ENCODE measurements at places on chromosomes 6 and 20.
A peak's percentile ranks its signal among the peaks of the same experiment; 100 is the strongest.

GRCh38 chr6:33428224-33428965 lies 8.5 kb downstream of the SYNGAP1 start:
- DNase-seq = no peak

- DNase-seq = no peak
These were observed 86.1 kb upstream of the EYA2 start for GRCh38 chr20:46808565-46808964.

DNA sequence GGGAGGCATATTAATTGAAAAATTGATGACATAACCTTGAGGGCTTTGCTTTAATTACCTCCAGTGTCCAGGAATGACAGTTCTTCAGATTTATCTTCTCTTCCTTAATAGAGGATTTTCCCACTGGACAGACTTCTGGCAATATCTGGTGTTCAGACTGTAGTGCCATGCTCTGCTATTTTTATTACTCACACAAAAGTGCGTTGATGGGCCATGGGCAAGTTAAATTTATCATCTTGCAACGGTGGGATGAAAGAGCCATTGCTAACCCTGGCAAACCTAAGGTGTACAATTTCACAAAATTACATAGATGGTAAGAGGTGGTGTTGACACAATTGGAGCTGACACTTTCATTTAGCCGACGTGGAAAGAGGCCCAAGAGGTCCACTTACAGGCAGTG lies 253.7 kb upstream of the PLCB4 start:
- DNase-seq = no peak

DNA sequence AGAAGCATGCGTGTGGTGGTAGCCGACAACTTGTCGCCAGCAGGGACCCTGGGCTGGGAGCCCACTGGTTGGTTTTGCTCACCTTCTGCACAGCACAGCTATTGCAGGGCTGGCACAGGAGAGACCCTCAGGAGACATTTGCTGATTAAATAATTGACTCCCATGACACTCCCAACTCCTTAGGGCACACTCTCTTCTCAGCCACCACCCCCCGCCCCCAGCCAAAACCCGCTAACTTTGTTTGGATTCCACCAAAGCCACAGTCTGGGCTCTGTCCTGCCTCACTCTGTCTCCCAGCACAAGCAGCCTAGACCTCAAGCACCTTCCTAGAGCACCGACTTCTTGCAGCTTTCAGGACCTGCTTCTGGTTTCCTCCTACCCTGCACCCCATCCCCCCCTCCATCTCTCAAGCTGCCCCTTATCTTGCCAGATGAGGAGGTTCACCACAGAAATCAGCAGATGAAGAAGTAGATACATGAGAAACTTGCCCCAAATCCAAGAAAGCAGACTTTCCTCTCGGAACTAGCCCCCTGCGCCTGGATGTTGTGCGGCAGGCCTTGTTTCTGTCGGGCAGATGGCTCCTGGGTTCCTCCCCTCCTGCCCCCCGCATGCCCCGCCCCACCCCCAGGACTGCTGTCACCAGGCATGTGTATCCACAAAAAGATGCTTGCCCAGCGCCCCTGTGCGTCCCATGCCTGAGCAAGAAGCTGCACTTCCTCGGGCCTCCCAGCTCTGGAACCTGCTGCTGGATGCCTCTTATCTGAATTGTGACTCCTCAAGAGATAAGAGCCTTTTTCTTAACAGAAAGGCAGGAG lies 35.0 kb upstream of the CD93 start:
- DNase-seq = no peak

DNA sequence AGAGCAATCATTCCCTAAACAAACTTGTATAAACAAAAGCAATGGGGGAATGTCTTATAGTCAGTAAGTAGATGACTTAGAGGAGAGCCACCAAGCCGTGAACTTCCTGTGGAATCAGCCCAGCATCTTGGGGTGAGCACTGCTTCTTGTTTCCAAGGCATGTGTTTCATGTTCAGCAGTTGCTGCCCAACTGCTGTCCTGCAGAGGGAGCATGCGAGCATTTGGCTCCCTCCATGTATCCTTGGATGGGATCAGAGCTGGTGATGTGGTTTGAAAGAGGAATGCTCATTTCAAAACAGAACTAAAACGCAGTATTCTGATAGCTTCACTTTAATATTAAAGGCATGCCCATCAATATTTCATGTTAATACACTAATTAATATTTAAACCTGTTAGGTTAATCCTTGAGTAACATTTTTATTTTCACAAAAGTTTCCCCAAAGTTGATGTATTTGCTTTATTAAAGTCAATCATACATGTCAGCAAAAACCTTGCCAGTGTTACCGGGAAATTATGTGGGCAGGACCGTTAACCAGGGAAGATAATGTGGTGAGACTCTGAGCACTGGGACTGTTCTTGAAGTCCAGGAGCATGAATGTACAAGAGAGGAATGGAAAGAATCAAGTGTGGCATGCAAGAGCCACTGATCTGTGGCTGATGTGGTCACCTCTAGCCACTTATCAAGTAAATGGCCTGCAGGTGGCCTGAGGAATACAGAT lies 172.1 kb upstream of the GGTLC1 start:
- DNase-seq = no peak

DNA sequence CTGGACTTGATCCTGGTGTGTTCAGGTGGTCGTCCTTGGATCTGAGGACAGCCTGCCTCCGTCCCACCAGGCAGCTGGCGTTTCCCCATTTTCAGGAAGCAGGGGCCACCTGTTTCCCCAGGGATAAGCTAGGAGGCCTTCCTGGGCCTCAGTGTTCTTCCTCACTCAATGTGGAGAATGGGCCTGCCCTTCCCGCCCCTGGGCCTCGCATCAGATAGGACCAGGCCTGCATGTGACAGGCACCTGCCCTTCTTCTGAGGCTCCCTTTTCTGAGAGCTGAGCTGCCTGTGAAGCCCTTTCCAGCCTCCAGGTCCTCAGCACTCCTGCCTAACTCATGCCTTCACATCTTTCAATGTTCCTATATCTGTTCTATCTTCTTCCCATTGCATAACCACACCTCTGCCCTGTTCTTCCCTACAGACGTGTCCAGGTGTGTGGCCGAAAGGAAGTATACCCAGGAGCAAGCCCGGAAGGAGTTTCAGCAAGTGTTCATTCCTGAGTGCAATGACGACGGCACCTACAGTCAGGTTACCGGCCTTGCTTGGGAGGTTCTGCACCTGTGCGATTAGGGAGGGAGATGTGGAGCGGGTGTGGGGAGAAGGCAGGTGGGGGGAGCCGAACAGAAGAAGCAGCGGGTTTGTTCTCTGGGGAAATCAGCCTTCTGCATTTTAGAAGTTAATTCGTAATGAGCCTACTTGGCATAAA lies 85.1 kb downstream of the SMOC2 start:
- DNase-seq = no peak

DNA sequence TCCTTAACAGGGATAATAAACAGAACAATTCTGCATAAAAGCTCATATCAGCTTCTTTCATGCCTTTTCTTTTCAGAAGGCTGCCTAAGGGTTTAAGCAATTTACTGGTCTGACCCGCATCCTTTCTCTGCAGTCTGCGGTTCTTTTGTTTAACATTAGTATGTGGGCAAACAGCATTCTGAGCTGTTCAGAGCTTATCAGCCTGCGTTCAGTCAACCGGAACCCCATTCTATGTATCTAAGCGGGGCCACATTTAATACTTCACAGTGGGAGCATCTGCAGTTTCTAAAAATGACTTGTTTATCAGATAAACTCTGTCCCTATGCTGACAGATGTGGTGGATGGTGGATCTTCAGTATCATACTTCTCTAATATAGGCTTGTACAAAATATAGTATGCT lies 758.9 kb upstream of the MMS22L start:
- DNase-seq = peak; percentile 12

- DNase-seq = no peak
These were observed 1.8 kb downstream of the HSD17B8 start for GRCh38 chr6:33206027-33206863.

- DNase-seq = no peak
These were observed 92.5 kb upstream of the NXT1 start for GRCh38 chr20:23257848-23258746.

GRCh38 chr6:149060300-149060984 lies 257.1 kb upstream of the TAB2 start:
- no peak for DNase-seq

- DNase-seq = no peak
These were observed 8.3 kb upstream of the CEP85L start for GRCh38 chr6:118659513-118660217.

GRCh38 chr6:154378518-154378917 lies 21.9 kb upstream of the IPCEF1 start:
- no peak for DNase-seq

DNA sequence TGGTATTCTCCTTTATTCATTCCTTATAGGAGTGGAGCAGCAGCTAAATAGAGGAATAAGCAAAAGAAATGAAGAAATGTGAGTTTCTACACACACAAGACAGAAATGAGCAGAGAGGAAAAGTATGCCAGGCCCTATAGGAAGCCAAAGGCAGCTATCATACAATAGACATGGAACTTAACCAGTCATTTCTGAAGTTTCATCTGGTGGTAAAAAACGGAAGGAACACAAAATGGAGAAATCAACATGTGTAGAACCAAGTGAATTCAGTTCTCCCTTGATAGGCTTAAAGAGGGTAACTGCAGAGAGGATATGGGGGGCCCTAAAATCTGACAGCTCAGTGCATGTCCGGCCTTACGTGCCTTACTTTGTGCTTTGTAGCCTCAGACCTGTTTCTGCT lies 44.6 kb downstream of the TSBP1 start:
- DNase-seq = no peak

DNA sequence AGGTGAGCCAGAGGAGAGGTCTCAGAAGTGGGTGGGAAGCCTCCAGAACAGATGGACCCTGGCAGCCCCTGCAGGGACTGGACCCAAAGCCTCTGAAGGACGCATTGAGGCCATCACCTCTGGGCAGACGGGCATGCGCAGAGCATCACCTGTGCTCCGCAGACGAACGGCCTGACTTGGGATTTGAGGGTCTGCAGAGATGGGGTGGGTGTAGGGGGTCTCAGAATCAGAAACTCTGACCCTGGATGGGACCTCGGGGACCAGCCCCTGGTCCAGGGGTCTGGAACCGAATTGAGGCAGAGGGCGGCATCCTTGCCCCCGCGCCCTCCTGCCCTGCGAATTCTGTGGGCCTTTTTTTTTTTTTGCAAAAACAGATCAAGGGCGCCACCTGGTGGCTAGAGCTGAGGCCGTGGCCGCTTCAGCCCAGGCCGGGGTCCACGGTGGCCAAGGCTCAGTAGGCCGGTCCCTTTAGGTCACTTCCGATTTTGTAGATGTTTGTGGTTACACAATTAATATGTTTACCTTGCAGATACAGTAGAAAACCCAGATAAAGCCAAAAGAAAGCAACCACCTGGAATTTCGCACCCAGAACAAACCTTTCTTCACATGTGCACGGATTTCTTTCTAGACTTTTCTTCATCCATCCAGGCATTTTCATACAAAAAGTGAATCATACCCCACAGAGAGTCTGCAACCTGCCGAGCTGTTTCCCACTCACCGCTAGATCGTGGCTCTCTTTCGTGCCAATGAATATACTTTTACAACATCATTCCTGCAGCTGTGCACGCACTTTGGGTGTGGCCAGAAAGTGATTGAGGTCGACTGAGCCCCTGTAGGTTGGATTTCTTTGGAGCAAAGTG lies 25.9 kb downstream of the ZBP1 start:
- DNase-seq = peak; percentile 29

DNA sequence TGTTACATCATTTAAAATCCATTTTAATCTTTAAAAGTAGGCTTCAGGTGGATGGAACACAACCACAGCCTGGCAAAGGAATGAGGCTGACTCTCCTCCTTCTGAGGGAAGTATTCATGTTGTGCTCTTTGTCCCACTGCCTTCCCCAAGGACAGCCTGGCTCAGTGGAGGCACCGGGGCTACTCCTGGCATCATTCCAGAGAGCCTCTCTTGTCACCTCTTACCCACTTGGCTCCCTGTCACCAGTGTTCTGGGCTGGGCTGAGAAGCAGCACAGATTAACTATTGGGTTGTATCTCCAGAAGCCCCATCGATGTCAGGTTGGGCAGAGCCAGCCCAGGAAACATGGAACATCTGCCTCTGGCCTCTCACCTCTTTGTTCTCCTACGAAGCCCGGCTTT lies 10.7 kb upstream of the TP53INP2 start:
- no peak for DNase-seq

GRCh38 chr6:163209005-163209404 lies 205.5 kb upstream of the QKI start:
- DNase-seq = no peak

DNA sequence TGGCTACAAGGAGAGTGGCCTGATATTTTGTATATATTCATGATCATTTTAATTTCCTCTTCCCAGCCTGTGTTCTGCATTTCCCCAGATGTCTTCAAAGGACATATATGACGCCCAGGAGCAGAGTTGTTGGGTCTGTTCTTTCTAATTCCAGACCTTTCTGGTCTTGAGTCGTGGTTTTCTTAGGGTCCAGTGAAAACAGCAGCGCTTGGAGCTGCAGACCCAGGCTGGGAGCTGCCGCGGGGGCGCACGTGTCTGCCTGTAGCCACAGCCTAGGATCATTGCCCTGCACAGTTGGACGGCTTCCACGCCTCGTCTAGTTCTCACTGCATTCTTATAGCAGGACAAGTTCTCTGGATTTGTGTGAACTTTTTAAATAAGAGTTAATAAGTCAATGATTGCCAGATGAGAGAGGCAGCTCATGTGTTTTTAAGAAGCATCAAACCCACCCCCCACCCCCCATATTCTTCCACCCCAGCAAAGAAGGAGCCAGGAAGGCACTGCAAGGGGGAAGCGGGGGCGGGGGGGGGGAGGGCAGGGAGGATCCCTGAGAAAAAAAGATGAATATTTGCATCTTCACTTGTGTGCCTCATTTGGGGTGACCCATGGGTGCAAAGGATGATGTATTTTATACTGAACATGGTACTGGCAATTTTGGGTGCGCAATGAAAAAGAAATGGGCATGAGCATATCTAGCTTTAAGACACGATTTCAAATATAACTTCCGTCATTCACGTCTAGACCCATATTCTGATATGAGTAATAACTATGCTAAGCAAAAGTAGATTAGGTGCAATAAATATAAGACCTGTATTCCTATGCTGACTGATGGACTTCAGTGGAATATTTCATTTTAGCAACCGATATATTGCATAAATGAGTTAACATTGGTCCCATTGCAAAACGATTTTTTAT lies 160.0 kb downstream of the TBXT start:
- DNase-seq = no peak

DNA sequence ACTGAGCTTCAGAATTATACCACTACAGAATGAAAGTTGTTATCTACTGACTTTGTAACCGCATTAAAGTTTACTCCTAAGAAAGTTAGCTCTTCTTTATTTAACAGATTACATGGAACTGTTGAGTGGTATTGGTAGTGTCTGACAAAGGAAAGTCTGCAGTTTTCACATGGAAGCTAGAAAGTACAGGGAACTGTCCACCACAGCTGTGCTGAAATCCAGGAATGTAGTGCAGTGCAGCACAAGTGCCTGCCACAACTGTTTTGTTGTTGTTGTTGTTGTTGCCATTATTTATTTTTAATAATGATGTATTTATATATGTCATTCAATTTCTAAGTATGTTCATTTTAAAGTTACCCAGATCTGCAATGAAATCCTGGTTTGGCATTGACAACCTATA lies 464.9 kb downstream of the TBC1D32 start:
- DNase-seq = no peak

GRCh38 chr20:2509468-2509781 lies 710 bp upstream of the ZNF343 start:
- no peak for DNase-seq

GRCh38 chr6:27188885-27189418 lies 58.5 kb upstream of the PRSS16 start:
- peak; percentile 37 for DNase-seq

- no peak for DNase-seq
These were observed 16.7 kb upstream of the RAMACL start for GRCh38 chr6:166603043-166603690.

GRCh38 chr6:109298605-109299264 lies 83.5 kb downstream of the CD164 start:
- DNase-seq = no peak
